ENCODE measurements at places on chromosomes 1 and 21.

DNA sequence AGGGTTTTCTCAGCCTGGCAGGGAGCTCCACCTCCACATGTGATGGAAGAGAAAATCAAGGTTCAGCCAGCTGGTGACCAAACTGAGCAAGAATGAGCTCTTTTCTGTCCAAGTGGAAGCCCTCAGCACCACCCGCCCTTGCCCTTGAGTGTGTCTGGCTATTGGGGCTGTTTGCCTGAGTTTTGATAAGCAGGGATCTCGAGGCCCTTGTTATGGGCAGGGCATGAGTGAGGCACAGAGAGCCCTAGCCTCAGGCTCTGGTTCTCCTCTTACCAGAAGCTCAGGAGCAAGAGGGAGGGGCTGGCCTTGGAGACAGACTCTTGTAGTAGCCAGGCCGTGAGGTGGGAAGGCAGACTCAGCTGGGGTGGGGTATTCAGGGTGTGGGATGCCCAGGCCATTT is 37.5 kb upstream of the ARF1 start:
- no peak for DNase-seq

DNA sequence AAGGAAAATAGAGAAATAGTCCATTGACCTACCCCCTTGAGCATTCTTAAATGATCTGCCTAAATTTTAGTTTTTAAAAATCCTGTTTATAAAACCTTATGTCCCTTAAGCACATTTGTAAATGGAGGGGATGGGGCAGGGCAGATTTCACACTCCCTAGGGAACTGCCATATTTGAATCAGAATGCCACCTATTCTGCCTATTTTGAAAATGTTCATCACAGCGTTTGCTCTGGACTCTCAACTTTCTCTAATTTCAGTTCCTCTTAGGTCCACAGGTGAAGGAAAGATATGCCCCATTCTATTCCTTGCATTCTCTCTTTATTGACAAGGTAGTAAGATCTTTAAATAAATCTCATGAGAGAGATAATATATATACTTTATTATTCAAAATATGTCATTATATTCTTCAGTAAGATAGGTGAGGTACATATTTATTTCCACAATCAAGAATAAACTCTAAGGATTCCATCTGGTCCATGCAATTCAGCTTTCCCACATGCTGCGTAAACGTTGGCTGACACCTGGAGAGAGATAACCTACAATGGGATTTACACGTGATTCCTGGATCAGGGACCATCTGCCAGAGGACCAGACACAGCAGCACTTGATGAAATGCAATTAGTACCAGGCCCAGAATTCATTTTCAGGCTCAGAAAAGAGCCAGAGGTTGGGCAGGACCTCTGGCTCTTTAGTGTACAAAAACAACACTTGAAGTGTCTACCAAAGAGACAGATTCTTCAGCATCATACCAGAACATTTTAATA is 1.2 kb upstream of the LPGAT1 start:
- DNase-seq, result no peak

DNA sequence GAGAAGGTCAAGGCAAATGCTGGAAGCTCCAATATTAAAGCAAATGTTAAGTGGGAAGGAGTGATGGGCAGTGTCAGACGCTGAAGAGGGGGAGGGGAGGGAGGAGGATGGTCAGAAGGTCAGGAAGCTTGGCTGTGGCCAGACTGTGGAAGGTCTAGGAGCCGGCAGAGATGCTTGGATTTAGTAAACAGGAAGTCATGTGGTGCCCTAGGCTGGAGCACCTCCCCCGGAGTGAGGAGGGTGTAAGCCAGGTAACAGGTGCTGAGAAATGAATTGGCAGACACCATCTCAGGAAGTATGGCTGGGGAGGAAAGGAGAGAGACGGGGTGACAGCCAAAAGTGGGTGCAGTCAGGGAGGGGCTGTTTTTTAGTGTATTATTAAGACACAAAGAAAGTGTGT is 17.7 kb downstream of the CSMD2 start:
- DNase-seq, result no peak

DNA sequence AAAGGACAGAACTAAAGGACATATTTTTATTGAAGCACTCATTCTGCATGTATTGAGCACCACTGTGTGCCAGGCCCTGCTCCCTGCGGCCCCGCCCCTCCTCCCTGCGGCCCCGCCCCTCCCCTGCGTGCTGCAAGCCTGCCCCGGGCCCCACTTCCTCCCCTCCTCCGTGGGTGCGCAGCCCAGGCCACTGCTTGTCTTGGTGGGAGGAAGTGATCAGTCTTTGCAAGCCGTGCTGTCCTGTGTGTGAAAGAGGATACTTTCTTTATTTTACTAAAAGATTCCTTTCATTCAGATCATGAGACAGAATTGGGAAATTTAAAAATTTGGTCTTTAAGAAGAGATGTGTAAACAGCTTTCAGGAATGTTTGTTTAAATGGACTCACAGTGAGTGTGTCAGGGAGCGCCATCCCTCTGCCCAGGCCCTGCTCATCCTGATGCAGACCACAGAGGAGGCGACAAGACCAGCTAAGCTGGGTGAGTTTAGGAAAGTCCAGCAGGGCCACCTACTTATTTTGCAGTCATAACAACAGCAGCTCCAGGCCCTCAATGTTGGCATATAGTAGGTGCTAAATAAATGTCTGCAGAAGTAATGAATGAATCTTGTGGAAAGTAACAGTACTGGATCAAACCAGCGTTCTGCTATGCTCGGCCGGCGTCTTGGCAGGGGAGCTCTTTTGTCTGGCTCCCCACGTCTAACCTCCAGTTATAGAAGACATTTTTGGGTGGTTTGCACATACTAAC is 88.3 kb upstream of the SELENON start:
- DNase-seq, result no peak

GRCh38 chr1:88943241-88943640 is 49.2 kb downstream of the KYAT3 start:
- no peak for DNase-seq

DNA sequence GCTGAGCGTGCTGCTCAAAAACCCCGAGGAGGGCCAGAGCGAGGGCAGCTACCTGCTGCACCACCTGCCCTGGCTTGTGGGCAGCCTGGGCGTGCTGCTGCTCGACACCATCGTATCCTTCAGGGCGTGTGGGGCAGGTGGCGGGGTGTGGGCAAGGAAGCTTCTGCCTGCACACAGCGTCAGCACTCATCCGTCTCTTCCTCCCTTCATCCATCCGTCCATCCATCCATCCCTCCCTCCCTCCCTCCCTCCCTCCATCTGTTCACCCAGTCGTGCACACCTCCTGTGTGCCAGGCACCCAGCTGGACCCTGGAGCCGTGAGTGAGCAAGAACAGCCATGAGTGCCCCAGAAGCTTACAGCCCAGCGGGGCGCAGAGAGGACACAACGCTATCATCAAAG is 15.2 kb downstream of the SLC66A1 start:
- DNase-seq, result no peak

DNA sequence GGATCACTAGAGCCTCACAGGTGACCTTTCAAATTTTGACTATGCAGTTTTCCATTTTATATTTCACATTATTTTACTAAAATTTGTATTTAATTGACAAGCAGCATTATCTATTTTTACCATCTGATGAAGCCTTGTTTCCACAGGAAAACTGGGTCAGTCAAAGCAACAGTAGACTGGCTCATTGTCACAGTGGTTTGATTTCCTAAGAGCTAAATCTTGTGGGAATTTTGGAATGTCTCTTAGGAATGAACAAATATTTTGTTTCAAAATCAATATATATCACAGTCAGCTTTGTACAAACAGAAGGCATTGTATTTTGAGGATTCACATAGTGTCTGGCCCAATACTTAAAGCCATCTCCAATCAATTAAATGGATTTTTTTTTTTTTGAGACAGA is 152.6 kb upstream of the RNPC3 start:
- no peak for DNase-seq

DNA sequence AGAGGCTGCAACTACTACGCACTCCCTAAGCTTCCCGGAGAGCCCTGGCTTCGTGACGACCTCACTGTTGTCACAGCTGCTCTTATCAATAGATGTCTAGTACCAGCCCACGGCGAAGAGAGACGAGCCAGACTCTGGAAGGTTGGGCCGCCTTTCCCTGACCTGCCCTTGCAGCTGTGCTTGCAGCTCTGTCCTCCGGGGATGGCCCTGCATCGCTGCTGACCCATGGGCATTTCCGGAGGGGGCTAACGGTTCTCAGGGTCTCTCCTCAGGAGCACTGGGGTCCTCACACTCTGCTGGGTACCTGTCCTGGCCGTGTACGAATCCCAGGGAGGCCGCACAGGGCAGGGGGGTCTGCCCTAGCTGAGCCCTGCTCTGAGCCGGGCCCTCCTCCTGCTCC is 93.8 kb upstream of the COL6A1 start:
- DNase-seq, result no peak

- no peak for DNase-seq
Observed at GRCh38 chr1:240528591-240528990, 83.4 kb downstream of the GREM2 start.

DNA sequence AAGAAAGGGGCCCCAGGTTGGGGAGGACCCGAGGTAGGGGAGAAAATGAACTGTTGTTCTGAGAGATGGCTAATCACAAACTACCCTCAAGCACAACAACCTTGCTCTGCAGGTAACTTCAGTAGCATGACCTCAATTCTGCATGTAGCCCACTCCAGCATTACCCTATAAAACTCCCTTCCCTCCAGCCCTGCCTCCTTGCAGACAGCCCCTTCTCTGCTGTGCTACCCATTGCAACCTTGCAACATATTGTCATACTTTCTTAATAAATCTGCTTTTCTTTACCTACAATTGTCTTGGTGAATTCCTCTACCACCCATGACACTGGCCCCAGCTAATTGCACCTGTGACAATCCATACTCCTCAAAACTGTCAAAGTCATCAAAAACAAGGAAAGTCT is 428.9 kb downstream of the MATN1 start:
- no peak for DNase-seq

DNA sequence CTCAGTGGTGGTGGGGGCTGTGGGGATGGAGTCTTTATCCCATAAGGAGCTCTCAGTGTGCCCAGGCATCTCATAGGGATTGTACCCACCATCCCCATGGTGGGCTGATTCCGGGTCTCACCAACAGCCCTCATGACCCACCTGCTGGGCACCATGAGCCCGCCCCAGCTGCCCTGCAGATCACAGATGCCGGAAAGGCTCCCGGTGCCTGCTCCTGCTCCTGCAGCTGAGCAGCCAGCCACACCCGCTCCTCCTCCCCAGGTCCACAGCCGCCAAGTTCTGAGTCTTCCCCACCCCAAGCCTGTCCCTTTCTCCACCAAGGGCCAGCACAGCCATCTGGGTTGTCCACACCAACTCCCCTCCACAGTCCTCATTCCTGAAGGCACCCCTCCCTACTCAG is 15.5 kb upstream of the TSPEAR start:
- DNase-seq, result no peak

DNA sequence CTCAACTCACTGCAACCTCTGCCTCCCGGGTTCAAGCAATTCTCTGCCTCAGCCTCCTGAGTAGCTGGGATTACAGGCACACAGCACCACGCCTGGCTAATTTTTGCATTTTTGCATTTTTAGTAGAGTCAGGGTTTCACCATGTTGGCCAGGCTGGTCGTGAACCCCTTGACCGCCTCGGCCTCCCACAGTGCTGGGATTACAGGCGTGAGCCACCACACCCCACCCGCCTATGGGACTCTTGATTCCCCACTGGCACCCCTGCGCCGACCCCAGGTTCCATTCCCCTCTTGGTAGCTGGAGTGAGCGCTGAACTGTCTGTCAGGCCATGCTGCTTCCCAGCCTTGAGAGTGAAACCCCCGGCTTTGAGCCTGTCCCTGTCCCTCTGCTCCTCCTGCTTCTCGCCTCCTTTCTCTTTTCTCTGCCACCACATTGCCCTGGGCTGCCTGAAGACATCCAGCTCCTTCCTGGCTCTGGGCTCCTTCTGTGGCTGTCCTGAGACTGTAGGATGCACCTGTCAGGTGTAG is 48.8 kb downstream of the IER5 start:
- no peak for DNase-seq

- DNase-seq, result no peak
Observed at GRCh38 chr1:42735477-42736105, 4.4 kb downstream of the CLDN19 start.

DNA sequence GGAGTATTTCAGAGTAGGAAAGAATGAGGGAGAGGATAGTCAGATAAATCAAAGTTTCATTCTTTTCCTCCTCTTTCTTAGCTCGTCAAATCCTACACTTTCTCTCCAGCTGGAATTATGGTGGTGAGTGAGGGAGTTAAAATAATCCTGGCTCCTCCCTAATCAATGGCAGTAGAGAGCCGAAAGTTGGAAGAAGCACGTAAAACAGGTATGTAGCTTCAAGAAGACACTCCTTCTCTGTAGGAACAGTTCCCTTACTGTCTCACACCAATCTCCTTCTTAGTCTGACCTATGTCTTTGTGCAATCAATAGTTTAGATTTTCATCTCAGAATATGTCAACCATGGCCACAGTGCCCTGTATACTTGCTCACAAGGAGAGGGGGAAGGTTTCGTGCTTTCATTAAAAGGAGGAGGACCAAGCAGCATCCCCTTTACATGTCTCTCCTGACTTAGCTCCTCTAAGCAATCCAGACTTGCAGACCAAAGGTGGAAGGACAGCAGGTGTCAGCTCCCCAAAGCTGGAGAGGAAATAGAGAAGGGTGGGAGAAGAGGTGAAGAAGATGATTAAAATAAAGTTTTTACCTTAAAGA is 878 bp downstream of the MINDY1 start:
- DNase-seq, result no peak

GRCh38 chr1:64111787-64112186 is 91.6 kb upstream of the UBE2U start:
- DNase-seq, result no peak

GRCh38 chr1:47401761-47402160 is 14.3 kb upstream of the FOXE3 start:
- no peak for DNase-seq

DNA sequence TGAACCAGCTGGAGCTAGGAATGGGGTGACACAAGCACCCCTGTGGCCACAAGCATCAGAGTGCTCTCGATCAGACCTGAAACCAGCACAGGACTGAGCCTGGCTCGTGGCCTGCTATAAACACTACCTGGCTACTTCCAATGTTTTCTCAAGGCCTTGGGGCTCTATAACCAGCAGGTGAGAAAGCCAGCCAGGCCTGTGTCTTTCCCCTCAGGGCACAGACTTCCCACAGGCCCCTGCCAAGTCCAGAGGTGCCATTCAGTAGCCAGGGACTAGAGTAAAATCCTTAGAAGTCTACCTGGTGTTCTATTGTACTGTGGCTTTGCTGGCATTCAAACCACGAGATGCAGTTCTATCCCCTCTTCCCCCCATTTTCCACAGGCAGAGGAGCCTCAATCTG is 22.6 kb downstream of the OR2G3 start:
- DNase-seq, result no peak

DNA sequence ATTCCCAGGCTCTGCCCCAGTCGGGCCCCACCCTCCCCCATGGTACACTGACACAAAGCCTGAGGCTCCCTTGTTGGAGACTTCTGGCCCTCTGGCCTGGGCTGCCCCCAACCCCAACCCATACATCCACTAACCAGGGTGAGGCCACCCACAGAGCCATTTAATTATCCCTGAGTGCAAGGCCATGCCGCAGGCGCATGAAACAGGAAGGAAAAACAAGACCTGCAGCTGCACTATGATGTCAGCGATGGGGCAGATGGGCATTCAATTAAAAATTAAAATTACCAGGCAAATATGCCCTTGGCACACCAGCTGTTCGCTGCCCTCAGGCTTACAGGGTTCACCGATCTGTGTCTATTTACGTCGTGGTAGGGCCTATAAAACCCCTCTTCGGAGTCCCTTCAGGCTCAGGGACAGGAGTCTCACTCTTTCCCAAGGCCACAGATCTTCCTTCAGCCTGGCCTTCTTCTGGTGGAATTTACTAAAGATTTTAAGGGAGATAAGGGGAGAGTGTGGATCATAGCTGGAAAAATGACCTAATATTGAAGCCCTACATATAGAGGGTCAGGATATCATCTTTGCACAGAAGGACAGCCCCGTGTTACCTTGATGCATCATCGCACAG is 29.6 kb upstream of the RGS16 start:
- DNase-seq, result no peak
